ENCODE measurements at places on chromosomes 4 and X.
A peak's percentile ranks its signal among the peaks of the same experiment; 100 is the strongest.

DNA sequence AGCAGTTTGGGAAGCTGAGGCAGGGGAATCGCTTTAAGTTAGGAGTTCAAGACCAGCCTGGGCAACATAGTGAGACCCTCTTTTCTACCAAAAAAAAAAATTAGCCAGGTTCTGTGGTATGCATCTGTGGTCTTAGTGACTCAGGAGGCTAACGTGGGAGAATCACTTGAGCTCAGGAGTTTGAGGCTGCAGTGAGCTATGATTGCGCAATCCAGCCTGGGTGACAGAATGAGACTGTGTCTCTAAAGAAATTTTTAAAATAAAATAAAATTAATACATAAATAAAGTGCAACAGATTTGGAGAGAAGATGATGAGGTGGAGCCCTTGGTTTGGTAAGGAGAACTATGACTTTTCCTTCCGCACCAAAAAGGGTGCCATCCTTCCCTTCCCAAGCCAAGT is 436.9 kb downstream of the NLGN4X start:
- DNase-seq, result no peak

DNA sequence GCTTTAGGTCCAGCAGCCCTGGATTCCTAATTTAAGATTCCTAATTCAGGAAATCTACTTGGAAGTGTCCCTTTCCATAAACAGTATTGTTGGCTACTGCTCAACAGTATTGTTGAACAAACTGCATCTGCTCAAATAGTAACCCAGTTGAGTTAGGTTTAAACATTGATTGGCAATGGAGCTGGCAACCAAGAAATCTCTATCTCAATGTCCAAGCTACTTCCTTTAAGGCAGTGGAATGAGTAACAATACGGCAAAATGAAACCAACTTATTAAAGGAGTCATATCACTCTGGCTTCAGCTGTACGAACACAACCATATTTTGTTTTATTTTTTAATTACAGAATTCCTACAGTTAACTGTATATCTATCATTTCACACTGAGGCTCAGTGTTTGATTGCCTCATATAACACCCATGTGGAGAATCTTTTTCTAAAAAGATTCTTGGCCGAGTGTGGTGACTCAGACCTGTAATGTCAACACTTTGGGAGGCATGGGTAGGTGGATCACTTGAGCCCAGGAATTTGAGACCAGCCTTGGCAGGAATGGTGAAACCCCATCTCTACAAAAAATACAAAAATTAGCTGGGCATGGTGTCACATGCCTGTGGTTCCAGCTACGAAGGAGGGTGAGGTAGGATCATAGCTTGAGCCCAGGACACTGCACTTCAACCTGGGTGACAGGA is 71.7 kb upstream of the IL13RA1 start:
- DNase-seq, result peak; percentile 8

GRCh38 chr4:102871772-102872171 is 3.0 kb downstream of the CISD2 start:
- DNase-seq, result no peak

GRCh38 chr4:137451172-137451825 is 81.0 kb downstream of the PCDH18 start:
- no peak for DNase-seq

GRCh38 chr4:147207911-147208310 is 262.2 kb upstream of the TTC29 start:
- DNase-seq, result no peak

GRCh38 chrX:119871245-119871598 is 311 bp downstream of the RNF113A start:
- DNase-seq, result peak; percentile 52
